Choroid plexus epithelial cell (primary cell): ENCODE measurements at places on chromosomes 16 and 17.

DNA sequence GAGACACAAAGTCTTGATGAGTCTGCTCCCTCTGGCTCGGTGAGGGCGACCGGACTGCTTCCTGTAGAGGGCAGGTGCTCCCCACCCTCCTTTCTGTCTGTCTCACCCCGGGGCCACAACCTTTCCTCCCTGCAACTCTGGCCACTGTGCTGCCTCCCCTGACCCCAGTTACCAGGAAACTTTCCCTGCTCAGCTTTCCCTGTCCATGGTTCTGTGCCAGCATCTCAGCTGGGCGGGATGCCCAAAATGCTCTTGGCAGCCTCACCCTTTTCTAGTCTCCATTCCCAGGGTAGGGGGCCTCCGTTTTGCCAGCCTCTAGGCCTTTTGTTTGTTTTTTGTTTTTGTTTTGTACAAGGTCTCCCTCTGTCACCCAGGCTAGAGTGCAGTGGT is 1.4 kb downstream of the PLD2 start:
- no peak for DNase-seq

DNA sequence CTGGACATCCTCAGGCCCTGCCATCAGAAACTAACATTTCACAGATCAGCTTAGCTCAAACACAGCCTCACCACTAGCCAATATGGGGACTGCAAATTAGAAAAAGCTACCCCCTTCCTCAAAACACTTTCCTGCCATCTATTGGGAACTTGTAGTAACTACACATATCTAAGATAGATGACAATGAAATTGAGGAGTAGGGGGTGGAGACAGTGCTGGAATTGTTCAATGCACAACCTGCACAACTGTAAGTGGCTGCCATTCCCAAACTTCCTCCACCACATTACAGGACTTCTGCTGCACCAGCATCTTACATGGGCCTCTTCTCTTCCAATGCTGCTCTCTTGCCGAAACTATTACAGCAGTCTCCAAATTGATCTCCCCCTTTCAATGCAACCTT is 21.9 kb downstream of the AIPL1 start:
- peak; percentile 77 for DNase-seq

DNA sequence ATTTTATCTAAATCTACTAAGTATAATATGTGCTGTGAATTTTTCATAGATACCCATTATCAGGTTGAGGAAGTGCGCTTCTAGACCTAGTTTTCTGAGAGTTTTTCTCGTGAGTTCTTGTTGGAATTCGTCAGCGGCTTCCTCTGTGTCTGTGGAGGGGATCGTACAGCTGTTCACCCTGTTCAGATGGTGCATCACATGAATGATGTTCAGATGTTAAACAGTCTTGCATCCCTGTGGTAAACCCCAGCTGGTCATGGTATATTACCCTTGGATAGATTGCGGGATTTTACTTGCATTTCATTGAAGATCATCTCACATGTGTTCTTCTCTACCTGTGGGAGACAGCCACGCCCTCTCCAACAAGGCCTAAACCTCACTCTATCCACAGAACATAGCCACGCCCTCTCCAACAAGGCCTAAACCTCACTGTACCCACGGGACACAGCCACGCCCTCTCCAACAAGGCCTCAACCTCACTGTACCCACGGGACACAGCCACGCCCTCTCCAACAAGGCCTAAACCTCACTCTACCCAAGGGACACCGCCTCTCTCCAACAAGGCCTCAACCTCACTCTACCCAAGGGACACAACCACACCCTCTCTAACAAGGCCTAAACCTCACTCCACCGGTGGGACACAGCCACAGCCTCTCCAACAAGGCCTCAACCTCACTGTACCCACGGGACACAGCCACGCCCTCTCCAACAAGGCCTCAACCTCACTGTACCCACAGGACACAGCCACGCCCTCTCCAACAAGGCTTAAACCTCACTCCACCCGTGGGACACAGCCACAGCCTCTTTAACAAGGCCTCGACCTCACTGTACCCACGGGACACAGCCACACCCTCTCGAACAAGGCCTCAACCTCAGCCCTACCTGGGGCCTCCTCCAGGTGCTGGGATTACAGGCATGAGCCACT is 180.2 kb upstream of the CHMP6 start:
- no peak for DNase-seq

DNA sequence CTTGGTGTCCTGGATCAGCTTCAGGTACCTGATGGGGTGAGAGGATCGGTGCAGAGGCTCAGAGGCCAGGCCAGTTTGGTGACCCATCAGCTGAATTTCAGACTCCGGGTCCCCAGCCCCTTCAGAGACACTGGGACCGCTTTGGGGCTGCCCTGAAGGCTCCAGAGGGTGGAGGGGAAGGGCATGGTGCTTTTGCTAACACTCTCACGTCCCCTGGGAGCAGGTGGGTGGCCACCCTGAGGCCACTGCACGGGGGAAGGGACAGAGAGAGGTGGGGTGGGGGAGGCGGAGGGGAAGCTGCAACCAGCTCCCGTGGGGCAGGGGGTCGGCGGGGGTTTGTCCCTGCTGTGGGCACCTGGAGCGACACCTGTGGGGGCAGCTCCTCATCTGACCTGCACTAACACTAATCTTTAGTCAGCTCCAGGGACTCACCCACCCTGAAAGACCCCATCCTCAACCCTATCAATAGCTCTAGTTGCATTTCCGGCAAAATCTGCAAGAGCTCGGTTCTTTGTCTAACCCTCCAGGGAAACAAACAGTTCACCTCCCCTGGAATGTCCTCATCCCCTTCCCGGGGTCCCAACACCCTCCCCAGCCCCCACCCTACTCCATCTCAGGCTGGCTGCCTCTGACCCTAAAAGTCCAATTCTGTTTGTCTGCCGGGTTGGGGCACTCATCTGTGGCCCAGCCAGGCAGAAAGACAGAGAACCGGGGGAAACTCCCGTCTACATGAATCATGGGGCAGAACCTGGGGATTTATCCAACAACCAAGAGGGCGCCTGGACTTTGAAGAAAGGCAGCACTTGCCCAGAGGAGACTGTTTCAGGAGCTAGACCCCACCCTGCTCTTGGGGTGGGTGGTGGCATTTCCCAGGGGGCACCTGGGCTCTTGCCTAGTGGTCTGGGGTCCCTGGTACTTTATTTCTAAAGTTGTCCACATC is 91.9 kb upstream of the CBX4 start:
- DNase-seq, result no peak

DNA sequence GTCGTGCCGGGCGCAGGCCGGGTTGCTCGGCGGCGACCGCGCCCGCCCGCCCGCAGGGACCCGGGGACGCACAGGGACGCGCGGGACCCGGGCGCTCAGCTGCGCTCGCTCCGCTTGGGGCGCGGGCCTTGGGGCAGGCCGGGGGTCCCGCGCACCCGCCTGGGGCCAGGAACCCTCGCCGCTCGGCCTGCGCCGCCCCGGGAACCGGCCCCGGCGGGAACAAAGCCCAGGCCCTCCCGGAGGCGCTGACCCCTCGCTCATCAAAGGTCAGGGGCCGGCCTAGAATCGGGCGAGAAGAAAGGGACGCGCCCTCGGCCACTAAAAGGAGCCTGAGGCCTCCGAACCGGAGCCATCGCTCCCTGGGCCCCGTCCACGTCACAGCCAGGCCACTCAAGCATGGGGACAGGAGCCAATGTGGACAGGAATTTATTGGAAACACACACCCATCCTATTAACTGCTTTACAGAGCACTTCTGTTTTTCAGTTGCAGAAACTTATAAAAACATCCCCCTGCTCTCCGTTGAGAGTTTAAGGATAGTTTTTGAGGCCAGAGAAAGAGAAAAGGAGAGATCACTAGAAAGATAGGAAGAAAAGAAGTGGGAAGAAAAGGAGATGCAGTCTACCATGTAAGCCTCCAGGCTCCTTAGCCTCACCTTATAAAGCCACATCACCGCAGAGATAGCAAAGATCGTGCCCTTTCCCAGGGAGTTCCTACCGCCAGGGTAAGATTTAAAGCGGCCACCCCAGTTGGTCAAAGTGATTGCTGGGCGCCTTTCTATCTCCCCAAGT is 558 bp upstream of the ZFHX3 start:
- no peak for DNase-seq
